Activated CD4-positive, alpha-beta T cell treated with anti-CD3 and anti-CD28 coated beads for 4 hours (primary cell): ENCODE measurements at places on chromosomes 3 and 15.
A peak's percentile ranks its signal among the peaks of the same experiment; 100 is the strongest.

GRCh38 chr3:15781637-15782402 lies 16.0 kb downstream of the ANKRD28 start:
- DNase-seq, result no peak

GRCh38 chr3:125916376-125916978 lies 52.5 kb upstream of the ROPN1B start:
- no peak for DNase-seq

DNA sequence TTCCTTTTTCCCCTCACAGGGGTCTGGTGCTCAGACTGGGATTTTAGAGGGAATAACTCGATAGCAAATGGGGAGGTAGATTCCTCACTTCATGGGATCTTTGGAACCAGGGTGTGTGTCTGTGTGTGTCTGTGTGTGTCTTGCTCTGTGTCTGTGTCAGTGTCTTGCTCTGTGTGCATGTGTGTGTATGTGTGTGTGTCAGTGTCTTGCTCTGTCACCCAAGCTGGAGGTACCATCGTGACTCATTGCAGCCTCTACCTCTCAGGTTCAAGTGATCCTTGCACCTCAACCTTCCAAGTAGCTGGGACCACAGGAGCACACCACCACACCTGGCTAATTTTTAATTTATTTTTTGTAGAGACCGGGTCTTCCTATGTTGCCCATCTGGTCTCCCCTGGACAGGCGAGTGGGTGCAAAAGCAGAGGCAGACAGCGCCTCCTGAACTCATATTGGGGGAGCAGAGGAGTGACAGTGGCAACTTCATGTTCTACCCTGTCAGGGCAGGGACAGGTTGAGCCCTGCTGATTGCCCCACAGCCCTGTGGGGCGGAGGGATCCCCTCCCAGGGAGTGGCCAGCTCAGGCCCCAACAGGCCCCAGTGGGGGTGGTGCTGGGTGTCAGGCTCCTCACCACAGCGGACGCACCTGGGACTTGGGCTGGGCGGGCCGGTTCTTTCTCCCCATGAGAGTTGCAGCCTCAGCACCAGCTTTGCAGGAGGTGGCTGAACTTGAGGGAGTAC lies 10.4 kb upstream of the SEMA4B start:
- no peak for DNase-seq

- no peak for DNase-seq
Measured at GRCh38 chr15:82313446-82313845, 35.8 kb downstream of the GOLGA6L10 start.

GRCh38 chr3:134517791-134518190 lies 31.9 kb downstream of the CEP63 start:
- DNase-seq, result no peak

DNA sequence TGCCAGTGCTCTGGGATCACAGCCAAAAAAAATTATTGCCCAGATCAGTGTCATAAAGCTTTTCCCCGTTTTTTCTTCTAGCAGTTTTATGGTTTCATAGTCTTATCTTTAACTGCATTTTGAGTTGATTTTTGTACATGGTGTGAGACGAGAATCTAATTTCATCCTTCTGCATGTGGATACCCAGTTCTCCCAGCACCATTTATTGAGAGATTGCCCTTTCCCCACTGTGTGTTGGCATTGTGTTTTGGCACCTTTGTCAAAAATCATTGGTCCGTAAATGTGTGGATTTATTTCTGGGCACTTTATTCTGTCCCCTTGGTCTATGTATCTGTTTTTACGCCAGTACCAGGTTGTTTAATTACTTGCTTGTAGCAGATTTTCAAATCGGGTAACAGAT lies 122.8 kb downstream of the TAFA4 start:
- no peak for DNase-seq

DNA sequence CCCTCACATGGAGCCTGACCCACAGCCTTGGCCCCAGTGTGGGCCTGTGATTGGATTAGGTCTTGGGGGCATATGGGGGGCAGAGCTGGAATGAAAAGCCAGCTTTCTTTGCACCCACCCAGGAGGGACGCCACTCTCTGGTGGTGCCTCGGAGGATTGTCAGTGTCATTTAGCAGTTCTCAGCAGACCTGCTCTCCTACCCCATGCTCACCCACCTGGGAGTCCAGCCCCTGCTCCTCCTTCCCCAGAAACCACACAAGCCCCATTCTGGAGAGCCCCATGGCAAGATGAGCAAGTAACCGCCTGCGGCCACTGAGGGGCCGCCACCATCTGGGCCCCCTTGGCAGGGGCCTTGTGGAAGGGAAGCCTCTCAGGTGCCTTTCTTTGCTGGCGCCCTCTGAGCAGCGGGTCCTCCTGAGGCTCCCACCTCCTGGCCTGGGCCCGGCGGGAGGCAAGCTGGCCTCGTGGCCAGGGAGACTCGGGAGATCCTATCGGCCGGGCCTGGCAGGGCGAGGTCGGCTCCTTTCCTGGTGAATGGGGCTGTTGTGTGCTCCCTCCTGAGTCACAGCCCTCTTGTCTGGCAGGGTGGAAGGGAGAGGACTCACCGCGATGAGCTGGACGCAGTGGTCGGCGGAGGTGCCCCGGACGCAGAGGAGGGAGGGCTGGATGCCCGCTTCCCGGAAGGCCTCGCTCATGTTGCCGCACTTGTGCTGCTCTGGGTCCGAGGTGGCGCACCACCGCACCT lies 2.3 kb downstream of the MELTF start:
- no peak for DNase-seq

- no peak for DNase-seq
Measured at GRCh38 chr15:85276508-85276907, 103.9 kb upstream of the AKAP13 start.

- DNase-seq, result no peak
Measured at GRCh38 chr3:109234300-109234699, 82.0 kb downstream of the DPPA2 start.

DNA sequence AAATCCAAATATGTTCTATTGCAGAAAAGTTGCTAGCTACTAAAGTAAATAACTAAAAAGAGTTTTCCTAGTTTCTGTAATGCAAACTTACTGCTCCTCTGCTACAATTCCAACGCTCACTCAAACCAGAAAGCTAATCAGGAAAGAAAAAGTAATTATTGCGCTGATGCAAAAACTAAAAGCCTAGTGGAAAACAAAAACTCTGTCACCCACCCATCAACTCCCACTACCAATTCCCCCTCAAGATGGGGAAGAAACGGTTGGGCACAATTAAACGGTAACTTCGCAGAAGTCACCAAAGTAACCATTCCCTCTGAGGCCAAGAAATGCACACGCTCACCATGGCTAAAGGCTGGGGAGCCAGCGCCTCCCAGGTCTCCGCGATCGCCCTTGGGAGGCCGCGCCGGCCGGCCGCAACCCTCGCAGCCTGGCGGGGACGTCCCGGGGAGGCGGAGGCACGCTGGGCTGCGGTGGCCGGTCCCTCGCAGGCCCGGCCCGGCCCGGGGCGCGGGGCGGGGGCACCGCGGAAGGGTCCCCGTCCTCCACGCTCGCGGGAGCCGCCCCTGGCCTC lies 684 bp downstream of the SLTM start:
- no peak for DNase-seq

DNA sequence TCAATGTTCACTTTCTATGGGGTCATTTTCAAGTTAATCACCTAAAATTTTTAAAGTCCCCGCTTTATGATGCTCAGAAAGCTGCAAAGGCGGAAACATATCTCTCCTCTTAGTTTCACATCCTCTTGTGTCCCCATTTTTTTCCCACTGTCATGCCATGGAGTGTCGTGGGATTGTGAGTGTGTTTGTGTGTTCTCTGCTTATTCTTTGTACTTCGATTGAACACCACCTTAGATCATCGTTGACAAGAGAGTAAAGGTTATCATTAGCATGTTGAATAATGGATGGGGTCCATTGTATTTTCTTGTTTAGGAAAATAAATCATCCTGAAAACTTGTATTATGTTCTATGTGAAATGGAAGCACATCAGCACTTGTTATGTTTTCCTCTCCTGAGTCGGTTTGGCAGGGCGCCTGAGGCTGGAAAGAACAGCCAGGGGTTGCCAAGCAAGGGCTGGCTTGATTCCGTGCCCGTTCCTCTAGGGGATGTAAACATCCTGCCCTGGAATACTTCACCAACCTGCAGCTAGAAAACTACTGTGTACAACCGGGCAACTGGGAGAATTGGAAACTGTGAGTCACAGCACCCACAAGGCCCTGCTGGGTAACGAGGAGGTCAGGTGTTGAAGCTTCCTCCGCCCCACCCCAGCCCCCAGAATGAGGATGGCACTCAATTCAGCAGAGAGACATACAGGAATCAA lies 67.2 kb downstream of the EIF4E3 start:
- no peak for DNase-seq

DNA sequence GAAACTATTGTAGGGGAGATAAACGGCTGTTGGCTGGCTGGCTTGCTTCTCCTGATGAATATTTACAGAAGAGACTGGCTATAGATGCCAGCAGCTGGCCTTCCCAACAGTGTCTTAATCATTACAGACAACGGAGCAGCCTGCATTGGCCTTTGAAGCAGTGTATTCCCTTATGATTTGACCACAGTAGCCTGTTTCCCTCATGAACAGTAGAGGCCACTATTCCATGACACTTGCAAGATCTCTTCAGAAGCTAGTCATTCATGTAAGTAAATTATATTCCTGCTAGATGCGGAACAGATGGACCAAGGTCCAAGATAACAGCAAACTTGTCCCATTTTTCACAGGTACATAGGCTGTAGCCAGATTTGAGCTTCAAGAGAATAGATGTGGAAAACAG lies 47.3 kb downstream of the TMCO5A start:
- DNase-seq, result no peak

DNA sequence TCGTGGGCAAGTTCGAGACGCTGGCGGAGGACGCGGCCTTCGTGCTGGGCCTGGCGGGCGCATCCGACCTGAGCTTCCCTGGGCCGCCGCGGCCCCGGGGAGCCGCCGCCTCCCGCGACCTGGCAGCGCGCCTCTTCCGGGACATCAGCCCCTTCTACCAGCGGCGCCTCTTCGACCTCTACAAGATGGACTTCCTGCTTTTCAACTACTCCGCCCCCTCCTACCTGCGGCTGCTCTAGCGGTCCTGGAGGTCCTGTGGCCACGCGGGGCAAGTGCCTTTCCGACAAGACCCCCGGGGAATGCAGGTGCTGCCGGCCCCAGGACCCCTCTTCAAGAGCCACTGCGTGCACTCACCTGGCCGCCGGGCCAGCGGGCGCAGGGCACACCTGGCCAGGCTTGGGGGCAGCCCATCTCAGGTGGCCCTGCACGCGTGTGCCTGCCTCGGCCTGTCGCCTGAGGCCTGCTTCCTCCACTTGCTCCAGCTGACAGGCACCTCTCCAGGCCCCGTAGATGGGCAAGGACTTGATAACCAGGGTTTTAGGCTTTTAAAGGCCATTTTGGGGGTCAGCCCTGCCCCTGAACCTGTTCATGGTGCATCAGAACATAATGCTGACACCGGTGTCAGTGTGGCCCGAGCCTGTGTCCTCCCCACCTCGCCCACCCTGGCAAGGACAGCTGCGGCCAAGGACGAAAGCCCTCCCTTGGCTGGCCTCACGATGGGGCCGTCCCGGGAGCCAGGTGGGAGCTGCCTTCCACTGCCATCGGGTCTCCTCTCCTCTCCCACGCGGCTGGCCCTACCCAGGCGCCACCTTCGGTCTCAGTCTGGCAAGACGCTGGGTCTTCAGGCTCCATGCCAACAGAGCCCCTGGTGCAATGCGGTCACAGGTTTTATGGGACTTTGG lies 16.1 kb downstream of the C3orf22 start:
- no peak for DNase-seq

DNA sequence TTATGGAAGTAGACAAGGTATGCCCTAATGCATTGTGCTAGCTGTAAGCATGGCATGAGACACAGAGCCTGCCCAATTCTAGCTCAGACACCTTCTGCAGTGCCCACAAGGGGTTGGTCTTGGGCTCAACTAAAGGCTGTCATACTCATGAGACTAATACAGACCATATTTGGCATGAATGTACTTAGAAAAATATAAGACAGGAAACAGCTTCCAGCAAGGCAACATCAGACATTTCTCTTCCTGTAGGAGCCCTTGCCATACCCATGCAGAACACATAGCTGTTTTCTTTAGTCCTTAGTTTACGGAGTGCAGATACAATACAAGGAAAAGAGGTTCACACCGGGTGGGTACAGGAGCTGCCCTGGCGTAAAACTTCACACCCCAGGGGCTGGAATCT lies 30.5 kb upstream of the NR1I2 start:
- DNase-seq, result no peak

GRCh38 chr15:51736751-51737521 lies 519 bp downstream of the LYSMD2 start:
- DNase-seq, result peak; percentile 58

GRCh38 chr3:139979991-139980390 lies 45.0 kb downstream of the CLSTN2 start:
- no peak for DNase-seq

- DNase-seq, result no peak
Measured at GRCh38 chr3:71786217-71786549, 1.2 kb upstream of the PROK2 start.

GRCh38 chr3:7879572-7879971 lies 622.1 kb upstream of the LMCD1 start:
- DNase-seq, result no peak

DNA sequence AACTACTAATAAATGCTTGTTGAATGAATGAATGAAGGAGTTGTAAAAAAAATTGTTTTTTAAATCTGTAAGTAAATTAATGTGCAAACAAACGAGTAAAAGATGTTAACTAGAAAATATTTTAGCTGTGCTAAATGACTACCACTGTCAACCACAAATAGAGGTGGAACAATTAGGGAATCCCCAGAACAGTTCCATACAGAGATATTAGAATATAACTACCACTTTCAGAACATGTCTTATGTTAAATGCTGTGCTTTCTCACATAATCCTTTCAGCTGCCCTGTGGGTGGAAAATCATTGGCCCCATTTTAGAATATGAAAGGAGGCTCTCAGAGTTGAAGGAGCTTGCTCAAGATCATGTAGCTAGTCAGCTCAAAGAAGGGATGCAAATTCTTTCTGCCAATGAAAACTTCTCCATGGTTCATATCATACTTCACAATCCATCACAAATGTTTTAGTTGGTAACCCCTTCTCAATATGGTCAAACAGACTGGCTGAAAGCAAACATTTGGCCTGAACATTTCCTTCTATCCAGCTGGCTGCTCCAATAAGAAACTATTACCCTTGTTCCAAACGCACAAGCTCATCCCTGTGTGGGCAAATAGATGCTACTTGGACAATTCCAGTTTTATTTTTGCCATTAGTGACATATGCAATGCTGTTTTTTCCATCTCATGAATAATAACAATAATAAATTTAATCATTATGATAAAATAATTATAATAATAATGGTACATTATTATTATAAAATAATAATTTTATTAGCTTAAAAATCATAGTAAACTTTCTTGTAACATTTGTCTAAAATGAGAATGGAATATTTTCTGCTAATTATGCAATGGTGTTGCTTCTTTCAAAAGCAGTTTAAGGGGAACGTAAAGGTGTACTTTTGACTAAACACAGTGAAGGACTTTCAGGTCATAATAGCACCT lies 290.4 kb upstream of the STT3B start:
- no peak for DNase-seq

DNA sequence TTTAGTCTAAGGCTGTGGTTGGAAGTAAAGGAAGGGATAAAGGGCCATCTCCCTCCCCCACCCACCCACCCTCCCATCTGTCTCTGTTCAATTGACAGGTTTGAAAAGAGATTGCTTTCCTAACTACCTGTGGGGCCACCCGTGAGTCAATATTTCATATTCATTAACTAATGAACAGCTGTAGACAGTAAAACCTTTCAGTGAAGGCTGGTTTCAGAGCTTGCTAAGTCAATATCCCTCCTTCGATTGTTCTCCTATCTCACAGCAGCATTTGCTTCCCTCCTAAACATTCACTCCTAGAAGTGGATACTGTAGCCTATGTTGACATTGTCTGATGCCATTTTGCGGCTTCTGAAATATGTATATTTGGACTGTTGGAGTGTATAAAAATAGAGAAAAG lies 85.9 kb upstream of the SYNPR start:
- DNase-seq, result no peak
